ENCODE measurements at places on chromosomes 12 and 14.
A peak's percentile ranks its signal among the peaks of the same experiment; 100 is the strongest.

- DNase-seq = peak; percentile 50
Measured at GRCh38 chr14:69693145-69693544, 73.8 kb upstream of the SRSF5 start.

DNA sequence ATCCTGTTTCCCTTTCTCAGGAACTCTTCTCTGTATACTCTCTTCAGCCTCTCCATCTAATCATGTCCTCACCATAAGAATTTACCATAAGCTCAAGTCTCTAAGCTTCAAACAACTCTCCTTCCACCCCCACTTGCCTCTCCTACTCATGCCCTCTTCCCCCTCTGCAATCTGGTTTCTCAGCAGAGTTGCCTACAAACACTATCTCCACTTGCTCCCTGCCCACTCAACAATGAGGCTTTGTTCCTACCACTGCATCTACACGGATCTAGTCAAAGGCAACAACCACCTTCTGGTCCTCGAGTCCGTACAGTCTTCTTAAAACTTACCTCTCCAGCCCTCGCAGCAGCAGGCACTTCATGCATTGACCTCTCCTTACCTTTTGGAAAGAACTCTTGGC, 17.2 kb upstream of the FBLN5 start:
- no peak for DNase-seq

DNA sequence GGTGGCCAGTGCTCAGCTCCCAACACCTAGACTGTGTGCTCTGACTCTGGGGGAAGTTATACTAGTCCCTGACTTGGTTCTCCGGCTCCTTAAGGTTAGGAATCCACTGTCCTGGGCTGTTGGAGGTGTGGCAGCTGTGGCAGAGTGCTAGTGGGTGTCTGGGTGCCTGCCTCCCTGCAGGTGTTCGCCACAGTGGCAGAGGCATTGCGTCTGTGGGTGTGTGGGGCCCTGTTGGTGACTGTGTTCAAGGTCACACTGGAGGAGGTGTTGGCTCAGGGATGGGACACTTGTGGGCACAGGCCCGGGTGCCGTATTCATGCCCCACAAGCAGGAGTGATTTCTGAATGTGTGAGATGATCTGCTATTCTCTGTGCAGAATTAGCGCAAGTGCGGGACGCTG, 467.4 kb downstream of the TMEM121 start:
- DNase-seq = no peak

DNA sequence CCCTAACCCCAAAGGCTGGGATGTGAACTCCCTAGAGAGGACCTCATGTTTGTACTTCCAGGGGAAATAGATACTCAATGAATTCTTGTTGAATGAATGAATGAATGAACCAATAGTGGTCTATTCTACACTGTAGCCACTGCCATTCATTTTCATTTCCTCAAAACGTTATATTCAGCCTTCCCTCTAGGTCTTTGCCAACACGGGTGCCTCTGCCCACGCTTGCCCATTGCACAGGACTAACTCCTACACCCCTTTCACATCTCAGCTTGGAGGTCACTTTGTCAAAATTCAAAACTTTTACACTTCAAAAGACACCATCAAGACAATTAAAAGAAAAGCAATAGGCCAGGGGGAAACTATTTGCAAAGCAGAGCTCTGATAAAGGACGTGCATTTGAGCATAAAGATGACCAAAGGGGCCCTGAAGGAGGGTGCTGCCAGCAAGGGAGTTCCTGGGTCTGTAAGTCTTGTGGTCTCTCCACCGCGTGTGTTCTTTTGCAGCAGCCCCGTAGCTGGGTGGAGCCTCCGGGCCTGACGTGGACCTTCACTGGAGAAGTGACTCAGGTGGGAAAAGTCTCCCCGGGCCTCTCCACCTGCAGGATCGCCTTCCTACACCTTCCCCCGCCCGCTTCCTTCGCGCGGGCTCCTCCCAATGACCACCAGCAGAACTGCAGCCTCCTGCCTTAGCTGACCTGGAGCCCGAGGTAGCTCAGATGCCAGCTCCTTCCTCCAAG, 31.5 kb downstream of the TMEM63C start:
- DNase-seq = peak; percentile 75

- no peak for DNase-seq
Measured at GRCh38 chr12:91180582-91181395, 1.8 kb downstream of the DCN start.

GRCh38 chr14:71433303-71433702, 498.9 kb upstream of the RGS6 start:
- no peak for DNase-seq

DNA sequence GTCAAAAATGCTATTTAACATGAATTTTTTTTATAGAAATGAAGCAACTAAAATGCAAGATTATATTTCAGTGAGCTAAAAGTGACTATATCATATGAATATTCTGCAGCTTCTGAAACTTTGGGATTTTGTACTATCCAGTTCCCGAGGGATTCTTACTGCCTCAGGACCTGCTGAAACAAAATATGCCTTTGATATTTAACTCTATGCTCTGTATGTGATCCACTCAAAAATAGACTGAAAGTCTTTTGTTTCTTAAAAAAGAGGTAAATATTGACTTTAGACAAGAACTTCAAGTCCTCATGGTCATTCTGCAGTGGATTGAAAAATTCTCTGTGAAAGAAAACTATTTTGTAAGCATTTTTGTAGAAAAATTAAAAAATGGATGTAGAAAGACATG, 22.4 kb downstream of the CNTN1 start:
- DNase-seq = no peak

DNA sequence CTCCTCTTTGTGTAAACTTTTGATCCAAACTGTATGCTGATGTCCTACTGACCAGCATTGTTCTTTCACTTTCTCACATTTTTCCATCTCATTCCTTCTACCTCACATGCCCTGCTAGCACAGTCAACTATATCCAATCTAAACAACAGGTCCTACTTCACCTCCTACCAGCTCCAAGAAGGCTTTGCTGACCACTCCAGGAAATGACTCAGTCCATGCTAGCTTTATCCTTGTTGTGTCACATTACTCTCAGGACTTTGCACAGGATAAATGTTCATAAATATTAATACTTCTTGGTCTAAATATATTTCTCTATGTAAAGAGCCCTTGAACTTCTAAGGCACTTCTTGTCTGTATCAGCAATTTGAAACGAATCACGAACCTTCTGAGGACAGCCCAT, 64.9 kb upstream of the PCED1B start:
- DNase-seq = no peak

DNA sequence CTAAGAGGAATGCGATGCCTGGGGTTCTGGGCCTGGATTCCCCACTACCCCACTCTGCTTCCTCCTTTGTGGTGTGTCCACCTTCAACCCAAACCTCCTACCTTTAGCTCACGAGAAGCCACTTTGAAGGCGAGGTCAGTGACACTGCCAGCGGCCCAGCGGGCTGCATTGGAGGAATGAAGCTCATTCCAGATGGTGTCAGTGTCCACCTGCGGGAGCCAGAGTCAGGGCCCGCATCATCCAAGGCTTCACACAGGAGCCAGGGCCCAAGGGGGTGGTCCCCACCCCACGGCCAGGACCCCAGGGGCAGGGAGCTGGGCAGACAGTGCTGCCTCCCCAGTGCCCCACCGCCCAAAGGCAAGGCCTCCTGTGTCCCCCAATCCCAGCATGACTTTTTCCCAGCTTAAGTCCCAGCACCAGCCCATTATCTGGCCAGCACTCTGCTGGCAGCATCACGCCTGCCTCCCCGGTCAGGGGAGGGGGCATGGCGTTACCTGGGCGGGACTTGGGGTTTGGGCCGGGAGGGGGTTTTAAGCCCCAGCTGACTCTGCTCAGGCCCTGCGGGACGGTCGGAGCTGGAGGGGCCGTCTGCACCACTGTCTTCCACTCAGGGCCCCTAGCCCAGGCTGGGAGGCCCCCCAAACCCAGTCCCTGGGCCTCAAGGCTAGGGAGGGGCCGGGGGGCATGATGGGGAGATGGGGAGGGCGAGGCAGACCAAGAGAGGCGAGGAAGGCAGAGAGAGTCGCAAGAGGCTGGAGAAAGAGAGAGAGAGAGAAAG, 16.9 kb downstream of the SLC48A1 start:
- no peak for DNase-seq

DNA sequence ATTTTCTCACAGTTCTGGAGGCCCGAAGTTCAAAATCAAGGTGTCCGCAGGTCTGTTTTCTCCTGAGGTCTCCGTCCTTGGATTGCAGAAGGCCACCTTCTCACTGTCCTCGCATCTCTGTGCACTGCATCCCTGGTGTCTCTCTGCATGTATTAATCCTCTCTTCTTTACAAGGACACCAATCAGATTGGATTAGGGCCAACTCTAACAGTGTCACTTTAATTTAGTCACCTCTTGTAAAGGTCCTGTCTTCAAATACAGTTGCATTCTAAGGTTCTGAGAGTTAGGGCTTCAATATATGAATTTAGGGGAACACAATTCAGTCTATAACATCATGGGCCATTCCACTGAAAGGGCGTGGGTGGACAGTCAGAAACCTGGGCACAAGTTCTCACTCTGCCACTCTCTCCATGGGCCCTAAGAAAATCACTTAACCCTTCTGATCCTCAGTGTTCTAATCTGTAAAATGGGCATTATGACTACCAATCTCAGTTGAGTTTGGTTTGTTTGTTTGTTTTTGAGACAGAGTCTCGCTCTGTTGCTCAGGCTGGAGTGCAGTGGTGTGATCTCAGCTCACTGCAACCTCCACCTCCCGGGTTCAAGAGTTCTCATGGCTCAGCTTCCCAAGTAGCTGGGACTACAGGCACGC, 41.6 kb upstream of the FGD4 start:
- no peak for DNase-seq

- DNase-seq = no peak
Measured at GRCh38 chr12:132516095-132517012, 26.4 kb downstream of the FBRSL1 start.

GRCh38 chr14:50038398-50039119, 77.8 kb downstream of the VCPKMT start:
- DNase-seq = no peak

DNA sequence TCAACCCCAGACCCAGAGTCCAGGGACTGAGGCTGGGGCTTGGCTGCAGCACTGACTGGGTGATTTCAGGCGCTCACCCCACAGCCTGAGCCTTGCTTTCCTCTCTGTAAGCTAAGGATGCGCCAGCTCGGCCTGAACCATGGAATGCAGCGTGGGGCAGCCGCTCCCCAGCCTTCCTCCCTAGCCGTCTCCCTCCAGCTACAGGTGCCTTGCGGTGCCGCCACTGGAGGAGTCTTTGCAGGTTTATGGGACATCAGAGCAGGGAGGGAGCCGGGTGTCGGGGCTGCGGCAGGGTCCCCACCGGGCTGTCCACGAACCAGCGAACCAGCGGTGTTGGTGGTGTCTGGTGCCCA, 19.4 kb downstream of the PPP2R5C start:
- no peak for DNase-seq

GRCh38 chr12:58976146-58976545, 55.8 kb upstream of the LRIG3 start:
- DNase-seq = no peak

GRCh38 chr14:61116369-61116768, 135.3 kb downstream of the SLC38A6 start:
- no peak for DNase-seq

DNA sequence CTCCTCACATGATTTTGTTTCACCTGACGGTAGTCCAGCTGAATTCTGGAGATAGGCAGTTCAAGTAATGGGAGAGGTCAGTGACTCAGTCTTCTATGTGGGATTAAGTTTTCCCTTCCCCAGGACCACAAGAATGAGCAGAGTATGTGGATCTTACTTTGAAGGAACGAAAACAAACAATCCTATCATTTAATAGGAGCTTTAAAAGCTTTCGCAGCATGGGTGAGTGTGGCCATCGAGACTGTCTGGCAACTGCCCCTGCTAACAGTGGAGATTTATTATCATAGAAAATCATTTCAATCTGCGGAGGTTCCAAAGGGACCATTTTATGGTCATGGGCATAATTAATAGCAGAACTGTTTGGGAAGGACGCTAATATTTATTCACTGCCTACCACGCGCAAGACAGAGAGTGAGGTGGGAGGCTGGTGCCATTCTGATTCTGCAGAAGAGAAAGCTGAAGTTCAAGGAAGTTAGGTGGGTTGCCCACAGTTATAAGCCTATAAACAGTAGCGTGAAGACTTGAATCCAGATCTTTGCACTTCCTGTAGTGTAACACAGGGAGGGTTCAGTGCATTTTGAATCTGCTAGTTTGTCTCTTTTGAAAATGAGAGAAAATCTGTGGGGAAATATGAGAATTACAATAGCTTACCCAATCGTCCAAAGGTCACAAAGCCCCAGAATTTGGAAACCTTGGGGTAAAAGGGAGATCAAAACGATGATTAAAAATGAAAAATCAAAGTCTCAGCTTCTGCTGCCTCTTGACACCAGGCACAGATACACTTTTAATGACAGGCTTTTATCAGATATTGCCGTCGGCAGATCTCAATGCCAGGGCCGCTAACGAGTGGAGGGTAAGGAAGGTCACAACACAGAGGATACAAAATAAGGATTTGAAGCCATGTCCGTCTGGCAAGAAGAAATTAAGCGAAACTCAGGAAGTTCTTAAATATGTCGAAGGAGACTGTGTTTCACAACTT, 209.6 kb downstream of the CRADD start:
- DNase-seq = no peak

- peak; percentile 9 for DNase-seq
Measured at GRCh38 chr14:87644689-87645088, 348.3 kb downstream of the GALC start.

DNA sequence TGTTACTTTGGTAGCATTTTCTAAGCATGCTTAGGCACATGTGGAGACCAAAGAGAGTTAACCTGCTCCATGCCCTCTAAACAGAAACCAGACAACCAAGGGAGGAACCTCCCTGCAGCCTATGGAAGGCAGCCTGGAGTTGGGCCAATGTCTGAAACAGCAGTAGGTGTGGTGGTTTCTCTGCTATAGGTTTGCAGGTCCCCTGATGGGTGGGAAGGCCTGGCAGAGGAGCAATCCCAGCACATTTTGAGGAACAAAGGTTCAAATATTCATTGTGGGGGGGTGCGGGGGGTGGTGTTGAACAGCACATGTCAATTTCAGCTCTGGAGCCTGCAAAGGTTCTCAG, 65.4 kb downstream of the DACT1 start:
- DNase-seq = no peak

GRCh38 chr14:92513966-92514843, 624 bp downstream of the RIN3 start:
- no peak for DNase-seq

DNA sequence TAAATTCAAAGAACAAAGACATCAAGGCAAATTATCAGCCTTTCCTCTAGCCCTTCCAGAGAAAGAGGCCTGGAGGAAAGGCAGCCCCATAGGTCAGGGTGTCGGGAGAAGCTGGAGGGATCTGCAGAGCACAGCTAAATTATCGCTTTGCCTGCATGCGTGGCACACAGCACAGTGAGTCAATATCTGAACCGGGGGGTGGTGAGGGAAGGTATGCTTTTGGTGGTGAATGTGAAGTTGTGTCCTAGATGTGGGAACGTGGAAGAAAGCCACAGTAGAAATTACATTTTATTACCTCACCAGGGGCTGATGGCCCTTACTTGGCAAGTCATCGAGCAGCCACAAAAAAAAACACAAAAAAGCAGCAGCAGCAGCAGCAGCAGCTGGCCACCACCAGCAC, 243.2 kb downstream of the EGLN3 start:
- no peak for DNase-seq

- no peak for DNase-seq
Measured at GRCh38 chr12:109953656-109954055, 42.5 kb downstream of the GIT2 start.
